ENCODE measurements at places on chromosomes 4 and X. TPM values are rescaled to one million over a fixed set of nuclear protein-coding genes. Genes with fewer than 3 reads are reported as not detected.

Gene ARSJ
- polyA plus RNA-seq: 5.6 TPM

Gene CSAG3
- not detected for polyA plus RNA-seq

Gene BBS7
- polyA plus RNA-seq: 11.5 TPM

Gene FAM149A
- 6.3 TPM for polyA plus RNA-seq

DNA sequence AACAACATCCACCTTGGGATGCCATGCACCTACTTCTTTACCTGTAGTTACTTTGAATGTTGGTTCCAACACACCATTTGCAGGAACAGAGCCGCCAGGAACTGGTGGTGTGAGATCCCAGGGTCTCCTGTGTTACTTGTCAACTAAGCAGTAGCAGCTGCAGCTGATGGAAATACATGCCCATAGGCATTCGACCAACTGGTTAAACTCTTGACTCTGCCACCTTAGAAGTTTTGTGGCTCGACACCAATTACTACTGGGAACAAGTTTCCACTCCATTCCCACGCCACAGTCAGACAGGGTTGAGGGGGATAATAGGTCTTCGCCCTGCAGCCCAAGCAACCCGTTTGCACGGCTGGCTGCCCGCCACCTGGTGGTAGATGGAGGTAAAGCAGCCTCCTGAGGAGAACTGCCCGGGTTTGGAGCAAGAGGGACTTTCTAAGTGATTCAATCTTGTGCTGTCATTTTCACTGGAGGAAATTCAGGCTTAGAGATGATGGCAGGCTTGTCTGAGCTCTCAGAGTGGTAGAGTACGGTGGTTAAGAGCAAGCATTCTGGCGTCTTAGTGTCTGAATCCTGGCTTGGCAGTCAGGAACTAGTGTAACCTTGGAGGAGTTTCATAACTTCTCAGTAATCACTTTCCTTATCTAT is 119.1 kb upstream of the TRIM2 start:
- peak; percentile 80 for DNase-seq

- DNase-seq: no peak
These were observed 68.8 kb upstream of the GRIA2 start for GRCh38 chr4:157151711-157152110.

DNA sequence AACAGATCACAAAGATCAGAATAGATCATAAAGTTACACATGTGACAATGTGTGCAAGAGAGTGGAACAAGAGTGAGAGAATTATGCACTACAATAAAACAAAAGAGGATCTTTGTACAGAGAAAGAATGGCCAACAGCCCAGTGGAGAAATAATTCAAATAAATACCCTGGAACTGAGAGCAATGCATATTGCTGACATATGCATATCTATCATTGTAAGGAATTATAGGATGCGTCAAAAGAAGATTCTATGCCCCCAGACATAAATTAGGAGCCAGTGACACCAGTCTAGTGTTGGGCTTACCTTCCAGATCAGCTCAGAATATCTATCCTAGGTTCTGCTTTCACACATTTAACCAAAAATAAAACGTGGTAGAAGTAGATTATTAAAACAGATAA is 320.1 kb upstream of the VCX start:
- DNase-seq: no peak

DNA sequence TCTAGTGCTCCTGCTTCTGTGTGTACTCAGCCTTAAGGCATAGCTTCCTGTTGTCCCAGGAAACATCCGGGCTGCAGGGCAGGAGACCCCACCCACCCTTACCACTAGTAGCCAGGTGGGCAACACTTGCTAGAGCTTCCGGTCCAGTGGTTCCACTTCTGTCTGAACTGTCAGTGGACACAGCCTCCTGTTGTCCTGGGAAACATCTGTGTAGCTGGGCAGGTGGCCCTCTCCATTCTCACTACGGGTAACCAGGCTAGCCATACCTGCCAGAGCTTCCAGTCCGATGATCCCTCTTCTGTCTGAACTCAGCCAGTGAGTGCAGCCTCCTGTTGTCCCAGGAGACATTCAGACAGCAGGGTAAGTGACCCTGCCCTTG is 372.2 kb downstream of the INPP4B start:
- DNase-seq: no peak

DNA sequence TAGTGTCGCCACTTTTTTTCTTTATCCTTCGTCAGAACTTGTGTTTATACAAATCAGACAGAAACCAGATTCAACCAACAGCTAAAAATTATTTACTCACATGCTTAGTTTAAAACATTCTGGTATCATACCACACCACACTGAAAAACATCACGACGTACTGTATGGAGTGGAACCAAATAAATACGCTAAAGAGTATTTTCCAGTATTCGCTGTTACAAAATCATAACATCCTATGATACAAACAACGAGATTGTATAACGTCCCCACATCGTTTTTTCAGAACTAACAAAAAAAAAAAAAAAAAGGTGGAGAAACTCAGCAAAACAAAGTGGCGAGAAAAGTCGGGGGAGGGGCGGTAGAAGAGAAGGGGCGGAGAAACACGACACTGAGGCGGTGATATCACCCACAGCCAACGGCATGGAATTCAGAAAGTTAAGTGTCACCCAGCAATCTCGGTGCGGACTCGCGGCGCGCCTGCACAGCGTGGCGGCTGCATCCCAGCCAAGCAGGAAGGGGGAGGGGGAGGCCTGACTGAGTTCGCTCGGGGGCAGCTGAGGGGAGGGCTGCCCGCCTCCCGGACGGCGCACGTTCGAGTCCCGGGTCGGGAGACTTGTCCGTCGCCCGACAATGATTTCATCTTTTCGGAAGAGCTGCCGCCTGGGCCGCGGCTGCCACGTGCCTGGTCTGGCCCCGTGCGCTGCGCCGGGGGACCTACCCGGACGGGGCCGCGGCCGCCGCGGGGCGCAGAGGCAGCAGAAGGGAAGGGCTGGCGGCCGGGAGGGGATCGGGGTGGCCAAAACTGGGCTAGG is 920 bp downstream of the SETD7 start:
- peak; percentile 95 for DNase-seq

DNA sequence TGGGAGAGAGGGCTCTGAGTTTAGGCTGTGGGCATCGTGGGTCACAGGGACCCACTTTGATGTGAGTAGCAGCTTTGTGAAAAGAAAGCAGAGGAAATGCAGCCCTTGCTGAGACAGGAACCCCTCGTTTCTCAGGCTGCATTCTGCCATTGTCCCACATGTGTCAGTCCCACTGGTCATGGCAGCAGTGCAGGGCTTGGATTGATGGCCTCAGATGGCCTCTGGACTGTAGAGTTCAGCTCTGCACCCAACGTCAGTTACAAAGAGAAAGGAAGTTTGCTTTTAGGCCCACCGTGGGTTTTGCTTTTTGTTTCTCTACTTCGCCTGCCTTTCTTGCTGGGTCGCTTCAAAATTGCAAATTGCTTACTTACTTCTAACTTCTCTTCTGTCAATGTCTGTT is 248.3 kb upstream of the KLF3 start:
- no peak for DNase-seq

DNA sequence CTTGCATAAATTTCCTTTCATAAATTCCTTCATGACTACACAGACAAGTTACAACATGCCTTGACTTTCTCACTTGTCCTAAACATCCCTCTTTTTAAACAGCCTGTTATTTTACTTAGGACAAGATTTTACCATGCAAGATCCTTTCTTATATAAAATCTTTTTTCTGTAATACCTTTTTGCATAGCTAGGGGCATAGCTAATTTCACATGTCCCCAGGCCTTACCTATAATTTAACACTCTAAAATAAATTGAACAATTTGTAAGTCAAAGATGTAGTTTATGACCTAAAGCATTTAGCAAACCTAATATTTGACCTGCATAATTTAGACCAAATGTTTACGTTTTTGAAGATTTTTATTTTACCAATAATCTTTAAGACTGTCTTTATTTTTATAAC is 396.3 kb upstream of the FSTL5 start:
- DNase-seq: no peak

- DNase-seq: no peak
These were observed 10.3 kb downstream of the GUCY1B1 start for GRCh38 chr4:155769090-155769489.

- DNase-seq: no peak
These were observed 10.3 kb upstream of the TREX2 start for GRCh38 chrX:153456161-153456560.

DNA sequence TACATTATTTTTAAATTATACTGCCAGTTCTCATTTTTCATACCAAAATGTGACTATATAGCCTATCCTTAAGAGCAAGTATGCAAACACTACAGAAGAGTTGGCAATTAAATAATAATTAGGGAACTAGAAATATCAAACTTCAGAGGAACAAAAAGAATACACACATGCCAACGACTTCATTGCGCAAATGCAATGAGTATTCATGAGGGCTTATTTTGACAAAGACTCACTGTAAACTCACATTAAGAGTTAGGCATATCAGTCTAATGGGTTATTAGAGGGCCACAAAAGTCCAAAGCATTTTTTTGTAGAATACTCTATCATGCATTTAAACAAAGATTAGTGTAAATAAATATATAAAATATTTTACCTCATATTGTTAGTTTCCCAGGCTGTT is 31.6 kb downstream of the SLC10A7 start:
- DNase-seq: no peak

DNA sequence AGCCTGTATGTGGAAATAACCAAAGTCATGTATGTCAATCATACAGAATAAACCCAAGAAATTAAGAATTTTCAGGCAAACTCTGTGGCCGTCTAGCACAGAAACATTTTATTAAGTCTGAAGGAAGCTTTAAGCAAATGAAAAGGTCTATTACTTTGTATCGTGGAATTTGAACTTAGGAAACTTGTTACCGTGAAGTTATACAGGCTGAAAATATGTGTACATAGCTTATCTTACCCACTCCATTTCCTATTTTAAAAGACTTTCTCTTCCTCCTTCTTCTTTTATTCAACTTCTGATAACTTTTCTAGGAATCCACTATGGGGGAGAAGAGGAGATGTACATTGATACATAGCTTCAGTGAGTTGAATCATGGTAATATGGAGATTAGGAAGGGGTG is 108.3 kb downstream of the AGTR2 start:
- no peak for DNase-seq

DNA sequence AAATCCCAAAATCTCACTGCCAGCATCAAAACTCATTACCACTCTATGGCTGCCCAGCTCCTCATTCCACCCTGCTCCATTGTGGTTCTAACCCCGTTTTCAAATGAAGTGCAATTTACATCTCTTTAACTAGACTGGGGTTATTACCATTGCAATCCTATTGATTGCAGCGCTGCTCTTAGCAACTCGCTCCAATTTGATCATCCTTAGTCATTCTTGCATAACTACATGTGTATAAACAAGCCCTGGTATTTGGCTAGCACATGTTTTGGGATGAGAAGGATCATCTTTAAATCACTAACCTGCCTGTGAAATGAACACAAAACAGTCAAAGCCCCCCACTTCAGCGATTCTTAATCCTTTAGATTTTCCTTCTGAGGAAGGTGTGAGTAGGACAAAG is 340.1 kb upstream of the PPARGC1A start:
- DNase-seq: no peak

DNA sequence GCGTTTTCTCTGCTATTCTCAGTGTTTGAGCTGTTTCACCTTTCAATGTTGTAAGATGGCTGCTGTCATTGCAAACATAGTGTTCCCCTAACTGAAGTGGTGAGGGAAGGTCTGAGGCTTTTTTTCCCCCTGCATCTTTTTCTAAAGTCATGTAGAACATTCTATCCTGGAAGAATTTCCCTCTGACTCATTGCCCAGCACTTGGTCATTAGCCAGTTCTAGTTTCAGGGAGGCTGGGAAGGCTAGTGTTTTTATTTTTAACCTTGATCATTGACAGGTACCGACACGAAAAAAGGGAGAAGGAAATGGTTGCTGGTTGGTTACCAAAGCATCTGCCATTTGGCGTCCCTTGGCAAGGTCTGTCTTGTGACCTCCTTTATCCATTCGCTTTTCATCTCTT is 6.6 kb downstream of the LANCL3 start:
- no peak for DNase-seq

- no peak for DNase-seq
These were observed 111.4 kb downstream of the SORBS2 start for GRCh38 chr4:185700630-185701029.

GRCh38 chr4:111812760-111813159 is 332.5 kb upstream of the FAM241A start:
- no peak for DNase-seq

GRCh38 chr4:107902715-107903114 is 28.6 kb upstream of the CYP2U1 start:
- no peak for DNase-seq

DNA sequence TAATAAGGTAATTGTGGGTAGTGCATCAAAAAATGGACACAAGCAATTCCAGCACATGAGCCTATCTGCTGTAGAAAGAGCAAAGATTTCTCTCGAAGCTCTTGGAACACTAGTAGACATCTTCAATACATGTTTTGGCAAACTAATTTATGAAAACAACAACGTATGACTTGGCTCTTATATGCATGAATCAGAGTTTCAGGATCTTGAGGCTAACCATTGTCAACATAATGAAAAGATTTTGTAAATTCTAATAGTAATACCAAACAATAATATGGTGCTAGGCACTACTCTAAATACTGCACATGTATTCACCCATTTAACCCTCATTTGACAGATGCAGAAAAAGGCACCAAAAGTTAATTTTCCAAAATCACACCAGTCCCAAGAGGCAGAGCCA is 25.1 kb upstream of the ANKRD50 start:
- no peak for DNase-seq

DNA sequence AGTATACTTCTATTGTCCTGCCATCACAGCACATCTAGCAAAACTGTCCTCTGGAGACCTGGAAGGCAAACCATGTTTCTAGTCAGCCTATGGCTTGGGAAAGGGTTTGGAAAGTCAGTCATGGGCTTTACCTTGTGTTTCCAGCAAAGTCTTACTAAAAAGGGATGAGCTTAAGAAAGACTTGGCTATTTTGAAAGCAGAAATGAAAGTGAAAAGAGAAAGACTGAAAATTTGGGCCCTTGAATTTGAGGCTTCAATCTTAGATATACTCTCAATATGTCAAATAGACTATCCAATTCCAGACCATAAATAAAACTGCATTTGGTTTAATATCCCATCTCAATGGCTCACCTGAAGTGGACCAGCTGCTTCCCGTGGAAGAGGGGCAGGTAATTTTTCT is 127.9 kb downstream of the ZNF330 start:
- no peak for DNase-seq

- DNase-seq: no peak
These were observed 8.2 kb upstream of the EXOSC9 start for GRCh38 chr4:121792966-121793365.

GRCh38 chrX:10972706-10973105 is 138.4 kb upstream of the HCCS start:
- peak; percentile 73 for DNase-seq

DNA sequence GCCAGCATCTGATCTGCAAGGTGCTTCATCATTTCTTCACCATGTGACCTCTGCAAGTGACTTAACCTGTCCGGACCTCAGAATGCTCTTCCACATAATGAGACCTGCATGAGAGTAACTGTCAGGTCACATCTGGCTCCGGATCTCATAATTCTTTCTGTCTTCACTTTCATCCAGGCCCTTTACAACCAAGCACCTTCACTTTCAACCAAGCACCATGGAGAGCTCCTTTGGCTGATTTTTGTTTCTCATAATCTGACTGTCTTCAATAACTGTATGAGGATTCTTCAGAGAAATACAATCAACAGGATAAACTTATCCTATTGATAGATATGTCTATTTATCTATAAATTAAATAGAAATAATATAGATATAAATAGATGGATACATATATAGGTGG is 148.1 kb downstream of the VCX3A start:
- no peak for DNase-seq
